ENCODE measurements at places on chromosomes 16 and 17.

DNA sequence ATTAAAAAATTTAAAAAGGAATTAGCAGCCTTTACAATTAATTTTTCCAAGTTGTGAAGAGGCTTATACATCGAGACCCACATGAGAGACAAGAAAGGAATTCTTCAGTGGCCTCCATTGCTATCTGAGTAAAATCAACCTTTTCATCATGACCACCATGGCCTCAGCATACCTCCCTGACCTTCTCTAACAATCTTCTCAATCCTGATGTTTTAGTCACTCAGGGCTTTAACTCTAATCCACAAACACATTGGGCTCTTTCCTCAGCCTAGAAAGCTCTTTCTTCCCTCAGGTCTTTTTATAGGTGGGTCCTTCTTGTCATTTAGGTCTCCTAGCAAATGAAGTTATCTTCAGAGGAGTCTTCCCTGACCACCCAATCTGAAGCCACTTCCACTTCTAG is 46.4 kb downstream of the SPOP start:
- DNase-seq, result no peak

DNA sequence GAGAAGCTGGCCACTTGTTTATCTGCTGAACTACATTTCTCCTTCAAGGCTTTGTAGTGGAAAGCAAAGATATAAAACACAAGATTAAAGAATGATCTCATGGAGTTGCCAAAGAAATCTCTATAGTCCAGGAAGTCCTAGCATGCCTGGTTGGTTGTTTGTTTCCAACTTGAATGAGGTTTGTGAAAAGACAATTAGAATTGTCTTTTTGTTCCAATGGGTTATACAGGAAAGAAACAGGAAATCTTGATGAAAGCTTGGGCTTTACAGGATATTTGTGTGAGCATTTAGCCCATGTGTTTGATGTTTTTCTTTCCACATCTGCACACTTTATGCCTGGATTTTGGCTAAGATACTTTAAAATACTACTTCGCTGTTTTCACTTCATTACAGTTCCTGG is 273.4 kb downstream of the CEP112 start:
- DNase-seq, result no peak

- peak; percentile 60 for DNase-seq
These were observed 30.4 kb downstream of the CFDP1 start for GRCh38 chr16:75402821-75403475.

DNA sequence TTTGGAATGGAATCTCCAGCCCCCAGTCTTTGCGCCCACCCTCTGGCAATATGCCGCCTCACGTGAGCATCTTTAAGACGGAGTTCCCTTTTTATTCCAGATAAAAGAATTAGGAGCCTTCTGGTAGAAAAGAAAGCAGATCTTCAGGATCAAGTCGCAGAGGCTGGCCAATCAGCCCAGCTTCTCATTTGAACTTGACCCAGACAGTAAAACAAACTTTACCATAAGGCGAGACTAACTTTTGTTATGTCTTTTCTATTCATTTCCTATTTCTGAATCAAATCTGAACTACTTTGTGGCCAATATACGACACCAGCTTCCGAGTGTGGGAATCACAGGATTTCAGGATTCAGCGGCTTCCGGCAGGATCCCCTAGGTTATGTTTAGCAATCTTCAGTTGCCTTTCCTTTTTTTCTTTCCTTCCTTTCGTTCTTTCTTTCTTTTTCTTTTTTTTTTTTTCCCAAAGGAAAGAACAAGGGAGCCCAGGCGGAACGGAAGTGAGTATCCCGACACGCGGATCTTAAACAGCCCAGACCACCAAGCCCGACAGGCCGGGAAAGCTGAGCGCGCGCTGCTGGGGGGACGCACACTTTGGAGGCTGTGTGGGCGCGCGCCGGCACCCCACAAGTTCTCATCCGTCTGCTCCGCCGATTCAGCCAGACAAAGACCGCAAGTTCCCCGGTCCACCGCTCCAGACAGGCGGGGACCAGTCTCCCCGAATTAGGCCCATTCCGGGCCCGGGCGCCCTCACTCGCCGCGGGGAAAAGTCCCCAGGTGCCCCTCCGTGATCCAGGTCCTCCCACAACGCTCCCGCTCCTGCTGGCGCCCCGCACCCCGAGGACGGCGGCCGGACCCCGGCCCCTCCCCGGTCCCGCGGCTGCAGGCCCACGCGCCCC is 633 bp downstream of the TBC1D16 start:
- peak; percentile 70 for DNase-seq

GRCh38 chr16:47613251-47613650 is 152.1 kb downstream of the PHKB start:
- DNase-seq, result no peak

DNA sequence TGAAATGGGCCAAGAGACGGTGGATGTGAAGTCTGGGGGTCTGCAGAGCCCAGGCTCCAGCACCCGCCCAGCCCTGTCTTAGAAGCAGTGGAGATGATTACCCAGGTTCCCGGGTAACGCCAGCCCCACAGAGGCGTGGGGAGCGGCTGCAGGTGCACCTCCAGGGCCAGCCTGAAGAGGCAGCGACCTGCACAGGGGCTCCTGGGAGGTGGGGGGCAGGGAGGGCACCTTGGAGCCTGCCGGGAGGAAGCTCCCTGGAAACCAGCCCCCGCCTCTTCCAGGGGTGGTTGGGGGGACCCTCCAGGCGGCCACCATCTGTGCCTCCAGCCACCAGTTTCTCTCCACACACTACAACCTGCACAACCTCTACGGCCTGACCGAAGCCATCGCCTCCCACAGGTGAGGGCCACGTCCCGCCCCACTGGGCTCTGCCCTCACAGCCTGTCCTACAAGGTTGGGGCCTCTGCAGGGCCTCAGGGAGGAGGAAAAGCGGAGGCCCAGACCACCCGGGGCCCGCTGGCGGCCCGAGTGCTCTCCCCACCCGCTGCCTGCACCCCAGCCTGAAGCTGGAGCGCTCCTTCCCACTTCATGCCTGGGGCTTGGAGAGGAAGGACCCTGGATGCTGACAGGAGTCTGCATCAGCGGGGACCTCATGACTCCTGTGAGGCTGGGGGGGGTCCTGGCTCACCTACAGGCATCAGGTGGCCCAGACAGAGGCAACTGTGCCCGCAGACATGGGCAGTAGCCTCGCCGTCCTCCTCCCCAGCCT is 10.5 kb downstream of the GAA start:
- DNase-seq, result peak; percentile 63
